ENCODE measurements at places on chromosomes 1 and 21. TPM values are rescaled to one million over a fixed set of nuclear protein-coding genes. Genes with fewer than 3 reads are reported as not detected.

The LCE1B gene
- not detected for total RNA-seq

The HMGCS2 gene
- 6.8 TPM for total RNA-seq

DNA sequence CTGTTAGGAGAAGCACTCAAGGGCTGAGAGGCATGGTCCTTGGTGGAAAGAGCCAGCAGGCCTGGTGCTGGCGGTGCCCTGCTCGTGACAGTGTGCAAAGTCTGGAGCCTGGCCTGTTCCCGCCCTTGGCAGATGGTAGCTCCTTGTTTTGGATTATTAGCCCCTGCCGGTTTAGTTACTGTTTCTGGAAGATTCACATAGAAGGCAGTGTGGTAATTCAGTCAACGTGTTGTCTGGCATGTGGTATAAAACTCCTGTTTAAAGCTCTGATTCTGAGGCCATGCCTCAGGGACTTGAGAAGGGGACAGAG is 6.8 kb downstream of the PKNOX1 start:
- DNase-seq = no peak

DNA sequence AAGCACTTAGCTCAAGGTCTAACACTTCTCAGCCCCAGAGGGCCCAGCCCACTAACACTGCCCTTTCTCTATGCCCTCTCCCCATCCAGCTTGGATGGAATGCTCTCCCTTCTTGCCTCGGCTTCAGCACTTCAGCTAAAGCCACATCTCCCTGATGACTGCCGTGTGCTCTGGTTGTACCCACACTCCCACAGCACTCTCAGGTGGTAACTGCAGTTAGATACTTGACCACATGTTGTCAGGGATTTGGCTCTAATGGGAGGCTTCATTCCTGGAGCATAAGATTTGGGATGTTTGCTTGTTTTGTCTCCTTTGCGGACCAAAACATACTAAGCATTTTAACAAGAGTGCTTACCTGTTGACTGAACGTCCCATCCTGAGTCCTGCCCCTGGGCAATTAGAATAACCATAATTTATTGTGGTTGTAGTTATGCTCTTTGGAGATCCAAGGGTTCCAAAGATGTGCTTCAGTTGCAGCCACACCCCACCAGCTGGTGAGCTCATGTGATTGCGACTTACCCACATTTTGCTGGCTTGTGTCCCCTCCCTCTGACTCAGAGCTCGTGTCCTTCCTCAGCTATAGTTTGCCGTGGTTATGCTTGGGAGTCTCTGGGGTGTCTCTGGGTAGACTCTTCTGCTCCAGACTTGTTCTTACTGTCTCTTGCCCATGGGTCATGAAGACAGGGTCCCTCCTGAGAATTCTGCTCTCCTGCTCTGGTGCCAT is 7.7 kb upstream of the SLC26A9 start:
- no peak for DNase-seq

- no peak for DNase-seq
Measured at GRCh38 chr1:108813326-108813725, 43.6 kb downstream of the AKNAD1 start.

The IGFN1 gene
- not detected for total RNA-seq

The SYT2 gene
- total RNA-seq = not detected

DNA sequence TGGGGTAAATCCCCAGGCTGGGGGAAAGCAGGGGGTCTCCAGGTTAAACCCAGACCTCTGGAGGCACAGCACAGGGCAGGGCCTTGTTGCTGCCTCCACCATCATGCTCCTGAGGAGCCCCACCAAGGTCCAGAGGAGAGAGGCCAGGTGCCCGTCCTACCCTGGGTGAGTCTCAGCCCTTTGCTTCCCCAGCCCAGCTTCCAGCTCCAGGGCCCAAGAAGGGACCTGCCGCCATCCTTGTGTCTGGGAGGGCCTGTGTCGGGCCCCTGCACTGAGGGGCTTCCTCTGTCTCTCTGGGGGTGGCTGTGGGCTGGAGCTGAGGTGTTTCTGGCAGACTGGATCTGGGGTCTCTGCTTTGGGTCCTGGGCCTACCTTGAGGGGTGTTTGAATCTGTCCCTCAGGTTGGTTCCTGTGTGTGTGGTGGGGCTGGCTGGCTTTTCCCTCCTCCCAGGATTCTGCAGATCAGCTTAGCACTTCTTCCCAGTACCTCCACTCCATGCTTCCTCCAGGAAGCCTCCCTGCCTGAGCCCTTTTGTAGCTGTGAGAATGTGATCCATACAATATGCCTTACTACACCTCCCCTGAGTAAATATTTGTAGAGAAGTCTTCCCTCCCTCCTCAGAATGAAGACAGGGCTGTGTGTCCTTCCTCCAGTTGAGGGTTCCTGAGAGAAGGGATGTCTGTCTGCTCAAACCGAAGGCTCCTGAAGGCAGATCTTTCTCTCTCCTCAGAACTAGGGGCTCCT is 6.2 kb downstream of the GPR3 start:
- no peak for DNase-seq

The NKAIN1 gene
- total RNA-seq = not detected

- DNase-seq = no peak
Measured at GRCh38 chr1:172895050-172895460, 155.7 kb downstream of the TNFSF18 start.

GRCh38 chr1:156461781-156462647 is 38.6 kb downstream of the MEF2D start:
- DNase-seq = no peak

The NECTIN4 gene
- not detected for total RNA-seq

DNA sequence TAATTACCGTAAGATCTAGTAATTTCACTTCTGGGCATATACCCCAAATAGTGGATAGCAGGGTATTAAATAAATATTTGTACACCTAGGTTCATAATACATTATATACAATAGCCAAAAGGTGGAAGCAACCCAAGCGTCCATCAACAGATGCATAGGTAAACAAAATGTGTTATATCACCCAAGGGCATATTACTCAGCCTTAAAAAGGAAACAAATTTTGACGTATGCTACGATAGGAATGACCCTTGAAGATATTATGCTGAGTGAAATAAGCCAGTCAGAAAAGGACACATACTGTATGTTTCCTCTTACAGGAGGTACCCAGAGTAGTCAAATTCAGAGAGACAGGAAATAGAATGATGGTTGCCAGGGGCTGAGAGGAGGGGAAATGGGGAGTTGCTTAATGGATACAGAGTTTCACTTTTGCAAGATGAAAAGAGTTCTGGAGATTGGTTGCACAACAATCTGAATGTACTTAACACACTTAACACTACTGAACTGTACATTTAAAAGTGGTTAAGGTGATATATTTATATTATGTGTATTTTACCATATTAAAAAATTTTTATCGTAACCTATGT is 36.6 kb upstream of the KCTD3 start:
- no peak for DNase-seq

DNA sequence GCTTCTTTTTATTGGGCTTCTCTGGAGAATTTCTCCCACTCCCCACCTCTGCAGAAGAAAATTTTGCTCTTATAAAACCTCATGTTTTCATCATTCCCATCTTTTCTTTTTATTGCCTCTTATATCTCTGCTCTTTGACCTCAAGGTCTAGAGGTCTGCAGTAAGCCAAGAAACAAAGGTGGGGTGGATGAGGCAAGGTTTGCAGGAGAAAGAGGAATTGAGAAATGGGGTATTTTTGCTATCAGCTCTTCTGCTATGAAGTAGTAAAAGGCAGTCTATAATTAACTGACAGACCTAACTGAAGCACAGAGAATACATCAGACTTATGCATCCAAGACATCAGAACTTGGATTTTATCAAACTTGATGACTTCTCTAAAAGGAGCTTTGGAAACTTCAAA is 22.9 kb downstream of the SYT11 start:
- no peak for DNase-seq

DNA sequence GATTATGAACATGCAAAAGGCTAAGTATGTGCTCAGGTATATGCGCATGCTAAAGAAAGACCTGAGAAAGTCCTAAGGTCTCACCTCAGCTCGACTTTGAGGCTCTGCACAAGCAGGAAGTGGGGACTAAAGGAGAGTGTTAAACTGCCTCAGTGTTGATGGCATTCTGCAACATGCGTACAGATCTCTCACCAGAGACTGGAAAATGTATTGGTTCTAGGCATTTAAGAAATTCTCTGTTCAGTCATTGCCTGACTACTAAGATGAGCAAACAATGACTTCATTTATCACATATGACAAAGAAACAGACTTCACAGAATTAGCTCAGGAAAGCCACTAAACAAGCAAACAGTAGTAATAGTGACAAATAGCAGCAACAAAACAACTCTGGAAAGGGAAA is 90.8 kb downstream of the USH2A start:
- no peak for DNase-seq

- DNase-seq = no peak
Measured at GRCh38 chr1:184533915-184534314, 147.1 kb downstream of the C1orf21 start.

The LCK gene
- total RNA-seq = not detected

GRCh38 chr1:180898441-180899219 is 14.1 kb upstream of the KIAA1614 start:
- no peak for DNase-seq

DNA sequence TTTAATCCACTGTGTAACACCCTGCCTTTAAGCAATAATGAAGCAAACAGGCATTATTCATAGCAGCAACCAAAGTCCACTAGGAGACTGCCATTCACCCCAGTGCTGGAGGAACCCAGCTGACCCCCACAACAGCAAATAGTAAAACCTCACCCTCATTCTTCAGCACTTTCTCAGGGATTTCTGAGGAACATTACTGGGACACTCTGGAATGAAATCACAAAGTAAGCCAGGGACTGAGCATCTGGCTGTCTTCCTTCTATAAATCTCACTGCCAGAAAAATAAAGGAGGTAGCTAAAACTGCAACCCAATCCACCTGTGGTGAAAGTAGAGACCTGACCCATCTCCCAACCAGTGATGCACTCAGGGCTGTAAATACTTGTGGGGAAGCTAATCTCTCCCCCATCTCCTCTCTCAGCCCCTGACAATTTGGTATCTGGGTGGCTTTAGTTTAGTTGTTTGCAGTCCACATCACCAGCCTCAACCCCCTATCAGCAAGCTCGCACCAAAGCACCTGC is 47.1 kb downstream of the COL6A1 start:
- DNase-seq = no peak

The HLX gene
- total RNA-seq = 39.3 TPM

The GLUL gene
- total RNA-seq = 1,017 TPM

The OR2L8 gene
- not detected for total RNA-seq

DNA sequence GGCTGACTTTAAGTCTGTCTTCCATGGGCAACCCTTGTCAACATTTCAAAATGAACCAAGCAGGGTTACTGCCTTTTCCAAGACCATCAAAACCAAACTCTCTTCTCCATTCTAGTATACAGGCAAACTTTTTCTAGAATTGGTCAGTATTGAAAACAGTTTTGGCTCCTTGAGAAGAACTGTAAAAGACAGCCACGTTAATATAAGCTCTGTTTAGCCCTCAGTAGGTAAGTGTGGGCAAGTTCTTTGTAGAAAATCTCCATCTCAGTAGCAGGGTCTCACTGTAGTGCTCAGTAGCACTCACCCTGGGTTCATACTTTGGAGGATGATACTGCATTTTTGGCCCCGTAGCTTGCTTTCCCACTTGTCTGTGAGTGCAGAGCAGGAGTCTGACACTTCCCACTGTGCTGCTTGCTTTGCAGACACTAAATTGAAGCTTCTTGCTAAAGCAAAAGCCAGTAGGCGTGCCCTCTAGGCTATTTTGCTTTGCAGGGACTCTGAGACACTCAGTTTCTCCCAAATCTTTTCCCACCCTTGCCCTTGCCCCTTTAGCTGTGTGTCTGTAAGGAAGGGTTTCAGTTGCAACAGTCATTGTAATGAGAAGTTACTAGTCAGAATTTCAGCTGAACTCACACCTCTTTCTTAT is 34.3 kb upstream of the CACYBP start:
- no peak for DNase-seq

DNA sequence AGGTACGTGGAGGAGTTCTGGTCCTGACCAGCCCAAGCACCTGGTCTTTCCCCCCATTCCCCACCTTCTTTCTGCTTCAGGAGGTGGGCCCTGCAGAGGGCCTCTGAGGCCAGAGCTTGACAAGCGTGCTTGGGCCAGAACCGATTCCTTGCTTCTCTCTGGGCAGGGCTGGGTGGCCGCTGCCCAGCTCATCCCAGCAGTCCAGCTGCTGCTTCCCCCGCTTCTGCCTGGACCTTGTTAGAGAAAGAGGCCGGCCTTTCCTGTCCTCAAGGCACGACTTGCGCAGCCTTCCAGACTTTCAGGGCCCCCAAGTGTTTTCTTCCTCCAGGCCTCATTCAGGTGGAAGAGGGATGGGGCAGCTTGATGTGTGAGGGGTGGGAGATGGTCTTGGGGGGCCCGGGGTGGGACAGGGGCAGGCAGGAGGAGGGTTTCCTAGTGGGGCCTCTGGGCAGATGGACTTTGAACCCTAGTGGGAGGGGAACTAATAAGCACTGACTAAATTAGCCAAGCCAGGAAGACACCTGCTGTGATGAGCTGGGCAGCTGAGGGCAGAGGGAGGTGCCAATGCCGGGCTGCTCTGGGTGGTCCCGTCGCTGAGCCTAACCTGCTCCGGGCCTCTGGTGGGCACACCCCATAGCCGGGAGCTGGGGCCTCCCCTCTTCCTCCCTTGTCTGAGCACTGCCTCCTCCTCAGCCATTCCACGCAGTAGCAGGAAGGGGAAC is 36.5 kb downstream of the ARHGEF10L start:
- no peak for DNase-seq

All from ascending aorta (tissue), 2 donors.